ENCODE measurements at places on chromosomes 4 and X. TPM values are rescaled to one million over a fixed set of nuclear protein-coding genes. Genes with fewer than 3 reads are reported as not detected.
A peak's percentile ranks its signal among the peaks of the same experiment; 100 is the strongest.

Gene GPM6B
- total RNA-seq = 1.1 TPM

Gene TRIM75
- not detected for total RNA-seq

Gene SH2D1A
- not detected for total RNA-seq

- no peak for DNase-seq
Measured at GRCh38 chrX:138986235-138986634, 274.7 kb upstream of the FGF13 start.

DNA sequence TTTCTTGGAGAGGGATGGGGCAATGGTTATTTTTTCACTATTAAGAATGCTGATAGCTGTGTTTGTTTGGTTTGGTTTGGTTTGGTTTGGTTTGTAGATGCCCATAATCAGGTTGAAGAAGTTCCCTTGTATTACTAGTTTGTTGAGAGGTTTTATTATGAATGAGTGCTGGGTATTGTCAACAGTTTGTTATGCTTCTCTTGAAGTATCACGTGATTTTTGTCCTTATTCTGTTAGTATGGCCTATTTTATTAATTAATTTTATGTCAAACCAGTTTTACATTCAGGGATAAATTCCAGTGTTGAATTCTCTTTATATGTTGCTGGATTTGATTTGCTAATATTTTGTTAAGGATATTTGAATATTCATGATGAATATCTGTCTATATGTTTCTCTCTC, 449.8 kb upstream of the NWD2 start:
- no peak for DNase-seq

DNA sequence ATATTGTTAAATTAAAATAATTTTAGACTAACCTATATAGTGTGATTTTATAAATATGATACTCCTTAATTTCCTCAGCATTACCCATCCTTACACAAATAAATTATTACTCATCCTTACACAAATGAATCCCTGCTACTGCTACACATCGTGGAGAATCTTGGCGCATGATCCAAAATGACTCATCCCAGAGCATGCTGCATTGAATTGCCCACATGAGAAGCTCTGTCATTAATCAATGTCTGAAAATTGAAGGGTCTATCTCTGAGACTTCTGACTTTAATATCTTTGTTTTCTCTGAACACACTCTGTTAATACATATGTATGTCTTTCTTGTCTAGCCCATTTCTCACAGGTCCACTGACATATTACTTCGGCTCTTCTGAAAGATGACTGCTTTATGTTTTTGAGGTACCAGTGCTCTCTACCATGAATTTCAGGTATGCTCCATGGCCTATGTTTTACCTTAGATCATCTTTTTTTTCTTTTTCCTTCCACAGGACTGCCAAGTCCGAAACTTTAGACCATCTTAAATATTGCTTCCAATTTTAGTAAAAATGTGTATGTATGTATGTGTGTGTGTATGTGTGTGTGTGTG, 15.7 kb upstream of the DUSP21 start:
- DNase-seq = peak; percentile 71

GRCh38 chr4:123812066-123812390, 415.4 kb downstream of the SPRY1 start:
- DNase-seq = no peak

DNA sequence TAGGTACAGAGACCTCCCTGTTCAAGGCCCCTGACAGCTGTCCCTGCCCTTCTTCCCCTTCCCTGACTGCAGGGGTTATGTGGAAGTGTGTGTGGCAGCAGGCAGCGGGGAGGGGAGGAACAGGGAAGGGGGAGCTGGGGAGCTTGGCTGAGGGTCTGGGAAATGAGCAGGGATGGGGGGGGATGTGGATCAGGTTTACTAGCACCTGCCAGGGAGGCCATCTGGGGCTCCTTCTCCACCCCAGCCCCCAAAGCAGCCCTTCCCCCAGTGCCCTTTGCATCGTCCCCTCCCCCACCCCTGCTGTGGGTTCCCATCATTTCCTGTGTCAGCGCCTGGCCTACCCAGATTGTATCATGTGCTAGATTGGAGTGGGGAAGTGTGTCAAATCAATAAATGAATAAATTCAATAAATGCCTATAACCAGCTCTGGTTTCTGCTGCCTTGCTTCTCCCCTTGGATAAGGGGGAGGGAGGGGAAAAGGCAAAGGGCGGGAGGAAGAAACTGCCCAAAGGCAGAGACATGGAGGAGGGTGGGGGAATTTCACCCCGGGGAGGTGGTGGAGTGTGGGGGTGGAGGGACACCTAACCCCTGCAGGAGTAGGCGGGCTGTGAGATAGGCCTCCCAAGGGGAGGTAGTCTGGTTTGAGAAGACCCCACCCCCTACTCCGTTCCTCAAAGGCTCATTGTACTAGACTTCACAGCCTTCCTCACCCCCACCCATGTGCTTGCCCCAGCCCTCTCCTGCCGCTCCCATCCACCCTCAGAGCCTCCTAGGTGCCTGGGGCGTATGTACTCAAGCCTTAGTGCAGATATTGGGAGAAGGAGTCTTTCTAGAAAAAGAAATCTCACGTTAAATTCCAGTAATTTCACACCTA, 3.2 kb downstream of the CXorf65 start:
- no peak for DNase-seq

DNA sequence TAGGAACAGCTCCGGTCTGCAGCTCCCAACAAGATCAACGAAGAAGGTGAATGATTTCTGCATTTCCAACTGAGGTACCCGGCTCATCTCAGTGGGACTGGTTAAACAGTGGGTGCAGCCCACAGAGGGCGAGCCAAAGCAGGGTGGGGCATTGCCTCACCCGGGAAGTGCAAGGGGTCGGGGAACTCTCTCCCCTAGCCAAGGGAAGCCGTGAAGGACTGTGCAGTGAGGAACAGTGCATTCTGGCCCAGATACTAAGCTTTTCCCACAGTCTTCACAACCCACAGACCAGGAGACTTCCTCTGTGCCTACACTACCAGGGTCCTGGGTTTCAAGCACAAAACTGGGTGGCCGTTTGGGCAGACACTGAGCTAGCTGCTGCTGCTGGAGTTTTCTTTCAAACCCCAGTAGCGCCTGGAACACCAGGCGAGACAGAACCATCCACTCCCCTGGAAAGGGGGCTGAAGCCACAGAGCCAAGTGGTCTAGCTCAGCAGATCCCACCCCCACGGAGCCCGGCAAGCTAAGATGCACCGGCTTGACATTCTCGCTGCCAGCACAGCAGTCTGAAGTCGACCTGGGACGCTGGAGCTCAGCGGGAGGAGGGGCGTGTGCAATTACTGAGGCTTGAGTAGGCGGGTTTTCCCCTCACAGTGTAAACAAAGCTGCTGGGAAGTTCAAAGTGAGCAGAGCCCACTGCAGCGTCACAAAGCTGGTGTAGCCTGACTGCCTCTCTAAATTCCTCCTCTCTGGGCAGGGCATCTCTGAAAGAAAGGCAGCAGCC, 84.6 kb downstream of the THOC2 start:
- no peak for DNase-seq
